ENCODE measurements at places on chromosomes 7 and 10.

DNA sequence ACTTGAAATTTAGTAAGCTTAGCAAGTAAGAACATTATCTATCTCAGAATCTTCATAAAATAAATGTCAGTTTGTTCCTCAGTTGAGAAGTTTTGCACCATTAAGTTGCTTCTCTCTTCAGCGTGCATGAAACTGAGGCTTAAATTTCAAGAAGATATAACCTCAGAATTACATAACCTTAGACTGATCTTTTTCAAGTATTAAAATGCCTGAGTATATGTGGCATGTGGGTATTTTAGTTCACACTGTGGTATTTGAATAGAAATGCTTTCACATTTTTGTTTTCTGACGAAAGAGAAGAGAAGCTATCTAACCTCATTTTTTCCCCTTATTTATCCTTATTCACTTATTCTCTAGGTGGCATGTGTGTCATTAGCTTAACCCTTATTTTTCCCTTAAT lies 104.1 kb downstream of the PHF14 start:
- no peak for DNase-seq

- no peak for DNase-seq
These were observed 714.0 kb upstream of the GHITM start for GRCh38 chr10:83425306-83425705.

DNA sequence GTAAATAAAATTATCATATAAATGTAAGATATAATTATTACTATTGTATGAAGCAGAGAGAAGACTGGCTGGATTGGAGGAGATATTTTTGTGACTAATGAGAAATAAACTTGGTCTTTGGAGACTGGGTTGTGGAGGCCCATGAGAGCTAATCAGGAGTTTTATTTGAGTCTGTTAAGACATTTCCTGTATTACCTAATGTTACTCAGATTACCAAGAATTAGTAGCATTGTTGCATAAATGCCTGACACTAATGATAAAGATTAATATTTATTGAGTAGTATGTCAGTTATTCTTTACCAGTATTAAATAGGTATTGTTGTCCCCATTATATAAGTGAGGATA lies 7.1 kb downstream of the CCDC126 start:
- no peak for DNase-seq

GRCh38 chr10:121049489-121049888 lies 198.3 kb downstream of the WDR11 start:
- DNase-seq, result no peak

DNA sequence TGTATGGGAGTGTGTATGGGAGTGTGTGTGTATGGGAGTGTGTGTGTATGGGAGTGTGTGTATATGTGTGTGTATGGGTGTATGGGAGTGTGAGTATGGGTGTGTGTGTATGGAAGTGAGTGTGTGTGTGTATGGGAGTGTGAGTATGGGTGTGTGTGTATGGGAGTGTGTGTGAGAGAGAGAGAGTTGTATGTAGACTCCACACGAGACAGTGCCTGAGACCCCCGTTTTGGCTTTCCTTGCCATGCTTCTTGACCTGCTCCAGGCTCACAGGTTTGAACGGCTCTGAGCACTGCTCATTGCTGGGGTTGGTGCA lies 49.7 kb downstream of the COL17A1 start:
- no peak for DNase-seq

DNA sequence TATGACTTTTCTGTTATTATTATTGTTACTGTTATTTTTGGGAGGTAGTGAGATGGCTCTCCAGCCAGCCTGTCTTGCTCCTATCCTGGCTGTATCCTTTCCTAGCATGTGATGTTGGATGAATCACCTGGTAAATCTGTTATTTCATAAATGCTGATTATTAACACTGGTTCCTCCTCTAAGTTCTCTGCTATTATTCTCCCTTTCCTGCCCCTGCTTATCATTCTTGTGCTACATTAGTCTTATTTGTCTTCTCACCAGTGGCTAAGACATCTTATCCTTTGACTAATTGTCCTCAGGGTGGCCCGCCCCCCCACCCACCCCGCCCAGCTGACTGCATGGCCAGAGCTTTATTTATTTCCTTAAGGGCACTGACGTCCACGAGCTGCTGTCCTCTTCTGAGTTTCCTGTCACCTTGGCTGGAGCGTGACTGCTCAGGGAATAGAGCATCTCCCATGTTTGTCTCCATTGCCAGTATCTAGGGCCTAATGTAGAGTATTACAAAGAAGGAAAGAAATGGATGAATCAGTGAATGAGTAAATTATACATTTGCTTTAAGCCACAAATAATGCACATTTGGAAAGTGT lies 110.1 kb upstream of the KLF6 start:
- DNase-seq, result no peak

GRCh38 chr10:58384544-58384998 lies 639 bp upstream of the TFAM start:
- no peak for DNase-seq

DNA sequence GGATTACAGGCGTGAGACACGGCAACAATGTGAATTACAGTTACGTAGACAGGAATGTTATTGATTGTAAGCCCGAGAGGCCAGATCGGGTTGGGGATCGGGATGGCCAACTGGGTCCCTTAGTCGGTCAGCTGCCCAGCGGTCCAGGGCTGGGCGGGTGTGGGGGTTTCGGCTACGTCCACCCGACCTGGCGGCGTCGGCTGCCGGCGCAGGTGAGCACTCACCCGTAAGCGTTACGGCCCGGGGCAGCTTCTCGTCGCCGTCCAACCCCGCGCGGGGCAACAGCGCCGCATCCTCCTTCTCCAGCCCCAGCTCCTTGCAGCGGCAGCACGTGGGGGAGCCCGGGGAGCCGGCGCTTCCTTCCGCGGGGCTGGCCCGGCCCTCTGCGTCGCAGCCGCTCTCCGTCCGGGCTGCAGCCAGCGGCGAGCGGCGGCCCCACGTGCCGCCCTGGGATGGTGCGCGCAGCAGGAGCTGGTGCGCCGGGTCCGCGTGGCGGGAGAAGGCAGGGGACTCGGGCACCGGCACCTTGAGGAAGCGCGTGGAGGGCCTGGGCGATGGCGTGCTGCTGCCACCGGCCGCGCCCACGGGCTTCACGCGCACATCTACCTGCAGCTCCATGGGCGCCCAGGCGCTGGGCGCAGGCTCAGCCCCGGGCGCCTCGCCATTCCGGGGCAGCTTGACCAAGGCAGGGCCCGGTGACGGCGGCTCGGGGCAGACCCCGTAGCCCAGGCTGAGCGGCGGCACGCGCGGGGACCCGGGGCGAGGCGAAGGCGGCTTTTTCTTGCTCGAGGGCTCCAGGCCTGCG lies 609 bp downstream of the KLRG2 start:
- DNase-seq, result peak; percentile 36

GRCh38 chr7:96188174-96188581 lies 133.7 kb downstream of the SLC25A13 start:
- DNase-seq, result peak; percentile 69

GRCh38 chr10:19892270-19892669 lies 76.0 kb downstream of the PLXDC2 start:
- DNase-seq, result no peak

- no peak for DNase-seq
These were observed 48.0 kb downstream of the PDZD8 start for GRCh38 chr10:117327262-117327661.

DNA sequence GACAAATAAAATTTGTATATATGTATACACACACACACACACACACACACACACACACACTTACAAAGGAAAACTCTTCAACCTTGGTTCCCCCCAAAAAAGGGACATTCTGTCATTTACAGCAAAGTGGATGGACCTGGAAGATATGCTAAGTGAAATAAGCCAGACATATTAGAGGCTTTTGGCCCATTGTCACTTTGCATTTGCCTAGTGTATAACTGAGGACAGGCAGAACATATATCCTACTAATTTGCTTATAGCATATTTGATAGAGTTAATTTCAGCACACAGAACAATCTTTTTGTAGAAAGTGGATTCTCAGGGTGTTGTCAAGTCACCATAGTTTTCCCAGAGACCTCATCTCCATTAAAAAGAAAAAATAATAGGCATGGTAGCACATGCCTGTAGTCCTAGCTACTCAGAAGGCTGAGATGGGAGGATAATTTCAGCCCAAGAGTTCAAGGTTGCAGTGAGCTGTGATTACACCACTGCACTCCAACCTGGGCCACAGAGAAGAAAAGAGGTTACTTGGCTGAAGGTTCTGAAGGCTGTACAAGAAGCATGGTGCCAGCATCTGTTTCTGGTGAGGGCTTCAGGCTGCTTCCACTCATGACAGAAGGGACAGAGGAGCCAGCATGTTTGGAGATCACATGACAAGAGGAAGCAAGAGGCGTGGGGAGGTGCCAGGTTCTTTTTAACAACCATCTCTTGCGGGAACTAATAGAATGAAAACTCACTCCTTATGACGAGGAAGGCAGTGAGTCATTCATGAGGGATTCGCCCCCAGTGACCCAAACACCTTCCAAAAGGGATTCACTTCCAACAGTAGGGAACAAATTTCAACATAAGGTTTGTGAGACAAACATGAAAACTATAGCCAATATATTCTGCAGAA lies 135.6 kb downstream of the TMEM168 start:
- no peak for DNase-seq

GRCh38 chr10:119408072-119408471 lies 134.4 kb downstream of the RGS10 start:
- no peak for DNase-seq

- no peak for DNase-seq
These were observed 372.6 kb downstream of the PHF14 start for GRCh38 chr7:11346302-11346701.

DNA sequence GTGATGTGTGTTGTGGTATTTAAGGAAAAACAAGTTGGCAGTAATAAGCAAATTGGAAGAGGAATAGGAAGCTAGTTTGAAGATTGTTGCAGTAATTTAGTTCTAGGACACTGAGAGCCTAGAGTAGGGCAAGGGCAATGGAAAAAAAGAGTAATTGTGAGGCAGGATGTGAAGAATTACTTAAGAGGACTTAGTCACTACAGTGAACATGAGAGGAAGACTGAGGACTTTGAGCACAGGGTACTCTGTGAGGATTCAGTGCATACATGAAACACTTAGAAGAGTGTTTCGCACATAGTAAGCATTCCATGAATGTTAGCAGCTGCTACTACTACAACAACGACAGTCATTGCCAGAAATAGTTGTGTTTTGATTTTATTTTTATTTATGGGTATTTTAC lies 30.9 kb upstream of the DKK1 start:
- DNase-seq, result no peak

DNA sequence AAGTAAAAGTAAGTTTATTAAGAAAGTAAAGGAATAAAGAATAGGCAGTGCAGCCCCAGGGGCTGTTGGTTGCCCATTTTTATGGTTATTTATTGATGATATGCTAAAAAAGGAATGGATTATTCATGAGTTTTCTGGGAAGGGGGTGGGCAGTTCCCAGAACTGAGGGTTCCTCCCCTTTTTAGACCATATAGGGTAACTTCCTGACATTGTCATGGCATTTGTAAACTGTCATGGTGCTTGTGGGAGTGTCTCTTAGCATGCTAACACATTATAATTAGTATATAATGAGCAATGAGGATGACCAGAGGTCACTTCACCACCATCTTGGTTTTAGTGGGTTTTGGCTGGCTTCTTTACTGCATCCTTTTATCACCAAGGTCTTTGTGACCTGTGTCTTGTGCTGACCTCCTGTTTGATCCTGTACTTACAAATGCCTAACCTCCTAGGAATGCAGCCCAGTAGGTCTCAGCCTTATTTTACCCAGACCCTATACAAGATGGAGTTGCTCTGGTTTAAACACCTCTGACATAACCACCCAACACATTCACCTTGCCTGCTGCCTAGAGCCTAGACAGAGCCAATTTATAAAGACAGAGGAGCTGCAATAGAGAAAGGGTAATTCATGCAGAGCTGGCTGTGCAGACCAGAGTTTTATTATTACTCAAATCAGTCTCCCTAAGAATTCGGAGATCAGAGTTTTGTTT lies 10.9 kb upstream of the ERCC6 start:
- DNase-seq, result no peak
